GM23248 (cell line): ENCODE measurements at places on chromosomes 2 and 18.

DNA sequence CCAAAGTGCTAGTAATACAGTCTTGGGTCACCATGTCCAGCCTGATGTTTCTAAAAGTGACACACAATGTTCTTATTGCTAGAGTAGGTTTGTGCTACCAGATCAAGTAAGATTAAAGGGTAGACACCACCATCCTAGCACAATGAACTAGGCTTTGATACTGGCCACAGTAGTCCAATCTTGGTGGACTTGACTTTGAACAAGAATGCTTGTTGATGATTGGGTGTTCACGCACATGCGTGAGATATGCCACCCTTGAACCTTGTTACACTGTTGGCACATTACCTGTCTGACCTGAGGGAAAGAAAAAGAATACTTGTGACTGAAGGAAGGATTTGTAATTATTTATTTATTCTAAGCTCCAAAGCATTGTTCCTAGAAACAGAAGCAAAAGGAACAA lies 72.1 kb upstream of the EMILIN2 start:
- DNase-seq: no peak

GRCh38 chr18:73973972-73974371 lies 173.7 kb downstream of the FBXO15 start:
- no peak for DNase-seq

GRCh38 chr2:159738509-159739390 lies 26.4 kb downstream of the MARCHF7 start:
- no peak for DNase-seq

DNA sequence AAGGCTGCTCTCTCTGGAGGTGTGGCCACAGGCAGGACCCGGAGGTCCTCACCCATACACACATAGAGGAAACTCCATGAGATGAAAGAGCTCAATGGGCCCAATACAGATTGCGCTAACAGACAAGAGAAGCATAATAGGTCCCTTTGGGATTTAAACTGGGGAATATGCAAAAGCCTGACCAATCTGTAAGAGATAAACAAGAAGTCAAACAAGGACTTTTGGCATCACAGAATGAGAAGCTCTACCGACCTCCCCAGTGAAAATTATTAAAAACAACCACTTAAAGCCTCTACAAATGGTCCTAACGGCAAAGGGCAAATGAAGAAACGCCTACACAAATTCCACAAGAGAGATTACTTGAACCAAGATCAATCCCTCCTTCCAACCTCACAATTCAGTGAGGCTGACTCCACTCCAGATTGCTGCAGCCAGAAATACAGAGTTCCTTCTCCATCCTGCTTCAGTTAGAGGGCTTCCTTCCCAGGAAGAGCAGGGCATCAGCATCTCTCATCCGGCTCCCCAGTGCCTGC lies 10.8 kb downstream of the IWS1 start:
- DNase-seq: peak; percentile 57

DNA sequence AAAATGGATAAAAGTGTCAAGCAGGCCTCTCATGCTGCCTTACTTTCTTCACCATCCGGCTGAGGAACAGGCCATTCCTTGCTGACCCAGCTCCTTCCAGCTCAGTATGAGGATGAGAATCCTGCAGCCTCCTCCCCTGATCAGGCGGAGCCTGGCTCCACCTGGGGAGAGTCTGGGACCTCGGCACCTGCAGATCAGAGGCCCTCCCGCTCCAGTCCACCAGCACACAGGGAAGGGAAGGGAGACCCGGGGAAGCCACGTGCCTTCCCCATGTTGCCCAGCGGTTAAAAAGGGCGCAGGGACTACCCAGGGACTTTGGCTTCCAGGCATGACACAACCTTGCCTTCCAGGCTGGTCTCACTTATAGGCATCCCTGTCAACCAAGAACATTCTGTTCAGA lies 172.0 kb downstream of the NDUFA10 start:
- DNase-seq: no peak

- peak; percentile 95 for DNase-seq
Measured at GRCh38 chr2:233350708-233351107, 3.6 kb upstream of the DGKD start.

GRCh38 chr2:154724194-154724797 lies 25.8 kb downstream of the KCNJ3 start:
- no peak for DNase-seq

DNA sequence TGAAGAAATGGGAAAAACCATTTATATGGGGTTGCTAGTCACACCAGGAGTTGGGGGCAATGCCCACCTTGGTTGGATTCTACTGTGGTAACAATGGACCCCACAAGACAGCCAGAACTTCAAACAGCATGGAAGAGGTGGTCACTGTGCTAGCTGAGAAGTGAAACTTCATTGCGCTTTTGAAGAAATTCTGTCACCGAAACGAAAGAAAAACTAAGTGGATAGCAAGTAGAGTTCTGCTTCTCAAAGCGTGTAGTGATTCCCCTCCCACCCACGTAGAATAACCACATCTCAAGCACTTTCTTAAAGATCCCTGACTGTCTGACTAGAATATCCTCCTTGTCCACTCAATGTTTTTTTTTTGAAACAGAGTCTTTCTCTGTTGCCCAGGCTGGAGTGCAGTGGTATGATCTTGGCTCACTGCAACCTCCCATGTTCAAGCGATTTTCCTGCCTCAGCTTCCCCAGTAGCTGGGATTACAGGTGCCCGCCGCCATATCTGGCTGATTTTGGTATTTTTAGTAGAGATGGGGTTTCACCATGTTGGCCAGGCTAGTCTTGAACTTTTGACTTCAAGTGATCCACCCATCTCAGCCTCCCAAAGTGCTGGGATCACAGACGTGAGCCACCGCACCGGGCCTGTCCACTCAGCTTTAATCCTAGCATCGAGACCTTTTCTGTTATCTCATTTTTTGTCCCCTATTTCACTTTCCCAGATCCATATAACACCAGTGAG lies 30.1 kb upstream of the CCL20 start:
- no peak for DNase-seq

DNA sequence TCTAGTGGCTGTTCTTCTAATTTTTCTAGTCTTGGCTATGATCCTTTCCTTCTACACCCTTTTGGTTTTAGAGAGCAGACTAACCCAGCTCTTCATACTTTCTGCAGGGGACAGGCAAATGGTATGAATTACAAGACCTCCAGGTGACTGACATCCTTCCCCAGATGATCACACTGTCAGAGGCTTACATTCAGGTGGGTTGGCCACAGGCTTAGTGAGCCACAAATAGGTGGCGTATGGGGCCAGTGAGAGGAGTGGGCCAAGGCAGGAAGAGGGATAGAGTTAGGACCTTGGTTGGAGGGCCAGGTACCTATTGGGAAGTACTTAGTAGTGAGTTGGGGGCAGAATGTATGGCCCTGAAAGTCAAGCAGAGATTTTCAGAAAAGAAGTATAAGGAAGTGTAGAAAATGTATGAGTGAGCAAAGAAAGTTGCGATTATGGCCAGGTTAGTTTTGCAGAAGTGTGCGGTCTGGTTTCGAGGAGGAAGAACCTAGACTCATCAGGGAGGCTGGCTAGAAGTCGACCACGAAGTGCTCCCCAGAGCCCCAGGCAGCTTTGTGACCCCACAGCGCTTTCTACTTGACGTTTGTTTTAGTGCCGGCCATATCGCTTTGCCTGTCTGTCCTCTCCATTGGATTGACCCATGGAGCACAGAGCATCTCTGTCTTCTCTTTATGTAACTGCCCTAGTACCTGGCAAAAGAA lies 20.0 kb downstream of the SFTPB start:
- no peak for DNase-seq

- peak; percentile 88 for DNase-seq
Measured at GRCh38 chr2:159140070-159140769, 146.3 kb downstream of the WDSUB1 start.

DNA sequence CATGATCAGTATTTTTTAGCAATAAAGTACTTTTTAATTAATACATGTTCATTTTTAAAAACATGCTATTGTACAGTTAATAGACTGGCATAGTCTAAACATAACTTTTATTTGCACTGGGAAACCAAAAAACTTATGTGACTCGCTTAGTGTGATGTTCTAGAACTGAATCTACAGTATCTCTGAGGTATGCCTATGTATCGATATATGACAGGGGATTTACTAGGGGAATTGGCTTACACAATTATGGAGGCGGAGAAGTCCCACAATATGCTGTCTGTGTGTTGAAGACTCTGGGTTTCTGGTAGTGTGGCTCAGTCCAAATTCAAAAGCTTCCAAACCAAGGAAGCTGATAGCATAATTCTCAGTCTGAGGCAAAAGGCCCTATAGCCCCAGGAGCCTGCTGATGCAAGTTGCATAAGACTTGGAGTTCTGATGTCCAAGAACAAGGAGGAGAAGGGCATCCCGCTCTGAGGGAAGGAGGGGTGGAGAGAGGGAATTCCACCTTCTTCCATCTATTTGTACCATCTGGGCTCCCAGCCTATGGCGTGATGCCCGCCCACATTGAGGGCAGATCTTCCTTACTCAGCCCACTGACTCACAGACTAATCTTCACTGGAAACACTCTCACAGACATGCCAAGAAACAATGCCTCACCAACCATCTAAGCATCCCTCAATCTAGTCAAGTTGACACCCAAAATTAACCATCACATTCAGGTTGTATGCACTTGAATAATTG lies 27.5 kb downstream of the ZNF638 start:
- DNase-seq: peak; percentile 93

- DNase-seq: no peak
Measured at GRCh38 chr2:96530474-96531357, 5.8 kb upstream of the ARID5A start.

DNA sequence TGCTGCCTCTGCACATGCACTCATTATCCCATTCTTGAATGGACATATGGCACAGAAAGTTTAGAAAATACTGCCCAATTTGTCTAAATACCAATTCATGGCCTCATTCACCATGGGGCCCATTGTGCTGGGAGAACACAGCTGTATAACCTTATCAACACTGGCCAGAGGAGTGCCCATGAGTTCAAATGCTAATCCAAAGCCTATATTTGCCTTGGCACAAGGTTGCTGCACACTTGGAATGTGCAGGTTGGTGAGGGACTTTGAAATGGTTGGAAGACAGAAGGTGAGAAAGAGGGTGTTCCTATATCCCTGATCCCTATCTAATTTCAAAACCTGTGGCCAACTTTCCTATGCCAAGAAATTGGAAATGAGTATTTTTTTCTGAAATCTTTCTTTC lies 693.9 kb upstream of the ID2 start:
- DNase-seq: no peak

- peak; percentile 63 for DNase-seq
Measured at GRCh38 chr2:30385327-30385726, 61.7 kb upstream of the LCLAT1 start.

DNA sequence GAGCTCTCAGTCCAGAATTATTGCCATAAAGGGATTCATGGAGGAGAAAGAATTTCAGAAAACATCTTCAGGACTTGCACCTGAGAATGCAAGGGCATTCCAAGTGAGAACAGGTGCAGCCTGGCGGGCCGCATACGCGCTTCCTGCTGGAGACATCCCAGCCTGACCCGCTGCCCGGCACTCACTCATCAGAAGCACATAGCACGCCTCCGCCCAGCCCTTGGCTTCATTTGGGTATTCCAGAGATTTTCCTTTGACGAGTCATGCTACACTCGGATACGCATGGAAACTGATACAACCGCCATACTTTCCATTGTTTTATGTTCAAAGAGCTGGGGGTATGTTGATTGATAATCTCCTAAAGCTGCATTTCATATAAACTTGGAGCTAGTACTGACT lies 228.0 kb upstream of the ID2 start:
- peak; percentile 53 for DNase-seq

GRCh38 chr2:76938153-76938552 lies 584.0 kb downstream of the LRRTM4 start:
- no peak for DNase-seq

DNA sequence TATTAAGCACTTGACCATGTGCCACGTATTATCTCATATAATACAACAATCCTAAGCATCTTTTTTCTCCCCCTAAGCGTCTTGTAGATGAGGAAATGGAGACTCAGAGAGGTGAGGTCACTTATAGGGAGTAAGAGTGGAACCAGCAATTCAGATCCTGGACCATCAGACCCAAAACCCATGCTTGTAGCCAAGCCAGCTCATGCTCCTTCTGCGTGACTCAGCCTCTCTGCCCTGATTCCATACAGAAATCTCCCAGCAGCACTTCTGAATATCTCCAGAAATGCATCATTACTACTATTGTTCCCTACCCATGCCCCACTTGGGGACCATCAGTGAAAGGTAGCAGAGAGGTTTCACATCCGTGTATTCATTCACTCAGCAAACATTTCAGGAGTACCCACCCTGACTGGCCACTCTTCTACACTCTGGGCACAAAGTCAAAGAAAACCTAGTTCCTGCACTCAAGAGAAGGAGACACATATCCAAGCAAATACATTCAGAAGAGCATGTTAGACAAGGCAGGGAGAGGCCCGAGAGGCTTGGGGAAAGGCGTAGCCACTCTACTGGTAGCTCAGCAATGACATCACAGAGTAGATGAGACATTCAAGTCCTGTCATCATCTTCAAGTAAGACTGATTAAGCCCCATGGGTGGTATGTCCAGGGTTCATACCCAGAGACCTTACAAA lies 141.9 kb downstream of the MTCL1 start:
- DNase-seq: peak; percentile 79

GRCh38 chr2:12819103-12819475 lies 102.4 kb downstream of the TRIB2 start:
- peak; percentile 99 for DNase-seq

- DNase-seq: no peak
Measured at GRCh38 chr18:49884959-49885358, 71.6 kb upstream of the ACAA2 start.

DNA sequence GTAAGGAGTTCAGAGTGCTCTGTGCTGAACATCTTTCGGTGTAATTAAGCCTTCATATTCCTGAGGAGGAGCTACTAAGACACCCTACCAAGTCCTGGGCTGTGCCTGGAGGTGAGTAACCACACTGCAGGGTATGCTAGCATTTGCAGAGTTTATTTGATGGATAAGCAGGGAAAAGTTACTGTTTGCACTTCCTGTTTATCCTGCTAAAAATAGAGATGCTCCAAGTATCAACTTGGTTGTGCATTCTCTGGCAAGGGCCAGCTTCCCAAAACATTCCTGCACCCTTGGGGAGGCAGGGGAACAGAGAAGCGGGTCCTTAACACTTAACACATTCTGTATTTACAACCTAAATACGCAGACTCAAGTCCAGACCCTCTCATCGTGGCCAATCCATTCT lies 49.8 kb downstream of the PARD6G start:
- DNase-seq: no peak

DNA sequence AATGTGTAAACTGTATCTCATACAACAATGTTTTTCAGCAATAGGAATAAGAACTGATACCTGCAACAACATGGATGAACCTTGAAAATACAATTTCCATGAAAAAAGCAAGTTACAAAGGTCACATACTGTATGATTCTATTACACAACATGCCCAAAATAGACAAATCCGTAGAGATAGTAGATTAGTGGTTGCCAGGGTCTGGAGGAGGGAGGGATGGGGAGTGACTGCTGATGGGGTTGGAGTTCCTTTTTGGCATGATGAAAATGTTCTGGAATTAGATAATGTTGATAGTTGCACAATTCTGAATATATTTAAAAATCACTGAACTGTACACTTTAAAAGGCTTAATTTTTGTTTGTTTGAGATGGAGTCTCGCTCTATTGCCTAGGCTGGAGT lies 33.8 kb downstream of the UBXN4 start:
- no peak for DNase-seq

- DNase-seq: no peak
Measured at GRCh38 chr2:168211664-168212163, 35.7 kb downstream of the STK39 start.

GRCh38 chr2:23561544-23561943 lies 176.6 kb downstream of the KLHL29 start:
- no peak for DNase-seq

GRCh38 chr18:51540562-51540961 lies 343.1 kb upstream of the MEX3C start:
- DNase-seq: no peak

GRCh38 chr2:63614983-63615945 lies 26.5 kb downstream of the MDH1 start:
- peak; percentile 27 for DNase-seq

GRCh38 chr2:174784909-174785308 lies 20.6 kb upstream of the CHRNA1 start:
- DNase-seq: no peak
